ENCODE measurements at places on chromosomes 1 and 21.

DNA sequence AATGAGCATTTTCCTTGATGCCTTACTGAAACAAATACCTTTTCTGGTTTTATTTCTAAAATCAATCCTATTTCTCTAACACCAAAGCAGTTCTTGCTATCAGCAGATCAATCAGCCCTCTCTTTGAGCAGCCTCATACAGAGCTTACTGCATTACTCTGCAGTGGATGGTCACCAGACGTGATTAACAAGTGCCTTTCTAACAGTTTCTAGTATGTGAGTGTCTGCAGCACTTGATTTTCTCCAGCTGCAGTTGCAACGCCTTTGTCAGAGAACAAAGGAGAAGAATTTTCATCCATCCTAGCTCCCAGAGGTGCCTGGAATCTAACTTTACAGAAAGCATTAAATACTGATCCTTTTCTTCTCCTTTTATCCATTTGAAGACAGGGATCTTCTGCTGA, 177.3 kb upstream of the SGIP1 start:
- no peak for DNase-seq

DNA sequence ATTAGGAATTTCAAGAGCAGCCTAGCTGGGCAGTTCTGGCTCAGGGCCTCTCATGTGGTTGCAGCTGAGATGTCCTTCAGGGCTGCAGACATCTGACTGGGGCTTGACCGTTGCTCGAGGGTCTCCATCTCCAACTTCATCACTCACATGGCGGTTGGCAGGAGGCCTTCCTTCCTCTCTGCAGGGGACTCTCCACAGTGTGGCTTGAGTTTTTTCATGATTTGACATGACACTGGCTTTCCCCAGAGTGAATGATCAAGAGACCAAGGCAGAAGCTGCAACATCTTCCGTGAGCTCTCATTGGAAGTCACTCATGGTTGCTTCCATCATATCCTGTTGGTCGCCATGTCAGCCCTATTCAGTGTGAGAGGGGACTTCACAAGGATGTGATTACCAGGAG, 74.6 kb downstream of the RUNX3 start:
- DNase-seq = no peak

GRCh38 chr1:22652881-22653316, at the start of gene C1QB:
TSS of gene C1QB (plus strand) at chr1:22653236. CDS start at chr1:22659463, 6,227 bp downstream.
- DNase-seq = no peak

- DNase-seq = no peak
Measured at GRCh38 chr1:203506858-203507626, 13.1 kb downstream of the OPTC start.

DNA sequence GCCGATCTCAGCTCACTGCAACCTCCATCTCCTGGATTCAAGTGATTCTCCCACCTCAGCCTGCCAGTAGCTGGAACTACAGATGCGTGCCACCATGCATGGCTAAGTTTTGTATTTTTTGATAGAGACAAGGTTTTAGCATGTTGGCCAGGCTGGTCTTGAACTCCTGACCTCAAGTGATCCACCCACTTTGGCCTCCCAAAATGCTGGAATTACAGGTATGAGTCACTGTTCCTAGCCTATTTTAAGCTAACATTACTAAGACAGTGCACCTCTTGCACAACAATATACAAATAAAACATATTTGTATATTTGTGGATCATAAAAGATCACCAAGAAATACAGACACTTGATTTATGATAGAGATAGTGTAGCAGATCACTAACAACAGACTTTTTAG, 139.1 kb downstream of the DUSP10 start:
- DNase-seq = no peak

DNA sequence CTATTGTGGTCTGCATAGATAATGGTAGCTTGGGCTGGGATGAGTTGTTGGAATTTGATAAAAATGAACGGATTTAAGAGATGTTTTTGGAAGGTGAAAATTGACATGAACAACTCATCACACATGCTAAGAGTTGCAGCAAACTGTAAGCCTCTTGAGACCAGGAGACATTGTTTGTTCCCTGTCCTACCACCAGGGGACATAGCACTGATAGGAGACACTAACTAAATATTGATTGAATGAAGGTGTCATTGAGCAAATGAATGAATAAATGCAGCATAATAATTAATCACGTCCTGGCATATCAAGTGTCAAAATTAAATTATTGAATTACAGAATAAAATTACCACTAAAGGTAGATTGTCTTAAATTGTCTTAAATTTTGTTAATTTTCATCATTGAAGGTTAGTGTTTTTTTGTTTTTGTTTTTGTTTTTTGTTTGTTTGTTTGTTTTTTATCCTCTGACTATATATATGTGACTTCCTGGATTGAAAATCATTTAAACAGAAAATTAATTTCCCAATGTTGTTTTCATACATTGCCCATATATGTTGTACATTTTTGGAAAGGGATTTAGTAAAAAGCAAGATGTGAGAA, 285.3 kb upstream of the C1orf105 start:
- DNase-seq = no peak

- no peak for DNase-seq
Measured at GRCh38 chr1:65691152-65691900, 101.4 kb upstream of the PDE4B start.

DNA sequence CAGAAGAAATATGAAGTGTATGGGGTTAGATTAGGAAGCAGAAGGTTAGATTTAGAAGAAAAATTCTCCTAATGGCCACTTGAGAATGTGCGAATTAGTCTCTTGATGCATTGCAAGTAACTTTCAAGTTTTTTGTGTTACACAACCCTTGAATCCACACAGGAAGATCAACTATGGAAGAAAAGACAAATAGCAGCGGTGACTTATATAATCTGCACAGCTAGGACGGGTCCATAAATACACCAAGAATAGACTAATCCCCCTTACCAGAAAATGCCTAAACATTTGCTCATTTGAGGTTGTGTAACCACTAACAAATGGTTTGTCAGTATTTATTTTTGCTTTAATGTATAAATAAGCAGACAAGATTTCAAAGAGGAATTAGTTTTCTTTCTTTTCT, 182.6 kb downstream of the TGFB2 start:
- DNase-seq = no peak

DNA sequence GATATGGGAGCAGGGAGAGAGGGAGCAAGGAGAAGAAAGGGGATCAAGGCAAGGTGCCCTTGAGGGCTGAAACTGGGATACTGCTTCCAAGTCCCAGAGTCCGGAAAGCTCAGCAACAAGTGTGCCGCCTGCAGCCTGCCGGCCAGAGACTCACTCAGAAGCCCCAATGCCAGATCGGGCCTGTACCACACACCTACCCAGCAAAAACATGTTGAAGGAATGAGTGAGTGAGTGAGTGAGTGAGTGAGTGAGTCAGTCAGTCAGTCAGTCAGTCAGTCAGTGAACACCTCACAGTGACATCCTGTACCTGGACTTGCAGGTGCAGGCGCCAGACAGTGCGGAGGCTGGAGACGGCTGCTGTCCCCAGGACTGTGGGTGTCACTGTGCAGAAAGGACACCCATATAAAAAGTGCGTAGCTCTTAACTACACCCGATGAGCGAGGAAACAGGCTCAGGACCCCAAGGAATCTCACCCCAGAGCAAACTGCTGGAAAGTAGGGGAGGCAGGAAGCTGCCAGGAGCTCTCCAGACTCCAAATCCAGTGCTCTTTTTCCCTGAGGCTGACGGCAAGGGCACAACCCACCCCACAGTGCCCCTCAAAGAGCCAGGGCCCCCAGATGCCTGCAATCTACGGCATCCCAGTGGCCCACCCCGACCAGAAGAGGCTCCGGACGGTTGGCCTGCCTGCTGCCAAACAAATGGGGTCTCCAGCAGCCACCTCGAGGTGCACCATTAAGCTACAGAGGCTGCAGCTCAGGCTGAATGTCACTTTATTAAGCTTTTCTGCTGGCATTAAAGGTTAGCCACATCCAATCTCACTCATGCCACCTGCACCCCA, 261.7 kb downstream of the NPHP4 start:
- DNase-seq = no peak

- DNase-seq = no peak
Measured at GRCh38 chr1:178172939-178173338, 79.0 kb downstream of the RASAL2 start.

DNA sequence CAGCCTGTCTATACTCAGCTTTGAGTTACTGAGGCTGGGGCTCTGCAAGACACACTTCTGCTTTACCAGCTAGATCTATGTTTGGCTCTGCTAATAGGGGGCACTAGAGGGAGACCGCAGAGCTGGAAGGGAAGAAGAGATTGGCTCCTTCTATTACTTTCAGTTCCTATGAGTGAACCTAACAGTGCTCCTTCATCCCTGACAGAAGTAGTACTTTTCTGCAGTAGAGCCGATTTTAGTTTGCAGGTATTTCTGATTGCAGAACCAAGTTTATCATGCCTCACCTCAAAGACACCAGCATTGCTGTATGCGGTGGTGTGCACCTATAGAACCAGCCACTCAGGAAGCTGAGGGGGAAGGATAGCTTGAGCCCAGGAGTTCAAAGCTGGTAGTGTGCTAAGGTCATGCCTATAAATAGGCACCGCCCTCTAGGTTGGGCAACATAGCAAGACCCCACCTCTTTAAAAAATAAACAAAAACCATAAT, 5.7 kb upstream of the ZDHHC18 start:
- DNase-seq = no peak

DNA sequence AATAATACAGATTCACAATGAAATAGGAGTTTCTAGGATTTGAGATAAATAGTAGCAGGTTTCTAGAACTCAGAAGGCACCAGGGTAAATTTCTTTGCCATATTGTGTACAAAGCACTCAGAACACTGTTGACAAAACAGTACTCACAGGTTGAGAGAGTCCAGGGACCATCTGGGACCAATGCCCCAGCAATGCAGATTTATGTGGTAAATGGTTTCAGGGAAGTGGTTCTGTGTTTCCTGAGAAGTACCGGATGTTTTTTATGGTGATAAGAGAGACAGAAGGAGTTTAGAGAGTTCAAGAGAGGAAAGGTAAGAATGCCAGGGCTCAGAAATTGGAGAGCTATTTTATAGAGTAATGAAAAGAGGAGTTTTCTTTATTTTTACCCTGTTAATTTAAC, 29.6 kb upstream of the DIPK1A start:
- DNase-seq = no peak

- DNase-seq = peak; percentile 52
Measured at GRCh38 chr1:23838401-23838866, 13.2 kb upstream of the HMGCL start.

DNA sequence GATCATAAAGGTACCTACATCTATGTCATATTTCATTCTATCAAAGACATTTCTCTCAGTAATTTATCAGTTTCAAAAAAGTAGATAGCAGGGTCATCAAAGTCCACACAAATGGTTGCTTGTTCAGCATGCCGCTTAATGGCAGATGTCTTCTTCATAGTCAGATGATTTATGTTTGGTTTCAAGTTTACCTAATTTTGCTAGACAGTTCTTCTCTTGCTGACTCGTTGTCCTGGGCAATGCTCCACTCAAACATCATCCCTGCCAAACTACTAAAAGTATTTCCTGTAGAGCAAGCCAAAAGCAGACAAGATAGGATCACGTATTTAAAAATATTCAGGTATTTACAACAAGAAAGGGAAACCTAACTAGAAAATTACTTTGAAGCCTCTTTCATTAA, 13.6 kb downstream of the NUP210L start:
- DNase-seq = no peak

DNA sequence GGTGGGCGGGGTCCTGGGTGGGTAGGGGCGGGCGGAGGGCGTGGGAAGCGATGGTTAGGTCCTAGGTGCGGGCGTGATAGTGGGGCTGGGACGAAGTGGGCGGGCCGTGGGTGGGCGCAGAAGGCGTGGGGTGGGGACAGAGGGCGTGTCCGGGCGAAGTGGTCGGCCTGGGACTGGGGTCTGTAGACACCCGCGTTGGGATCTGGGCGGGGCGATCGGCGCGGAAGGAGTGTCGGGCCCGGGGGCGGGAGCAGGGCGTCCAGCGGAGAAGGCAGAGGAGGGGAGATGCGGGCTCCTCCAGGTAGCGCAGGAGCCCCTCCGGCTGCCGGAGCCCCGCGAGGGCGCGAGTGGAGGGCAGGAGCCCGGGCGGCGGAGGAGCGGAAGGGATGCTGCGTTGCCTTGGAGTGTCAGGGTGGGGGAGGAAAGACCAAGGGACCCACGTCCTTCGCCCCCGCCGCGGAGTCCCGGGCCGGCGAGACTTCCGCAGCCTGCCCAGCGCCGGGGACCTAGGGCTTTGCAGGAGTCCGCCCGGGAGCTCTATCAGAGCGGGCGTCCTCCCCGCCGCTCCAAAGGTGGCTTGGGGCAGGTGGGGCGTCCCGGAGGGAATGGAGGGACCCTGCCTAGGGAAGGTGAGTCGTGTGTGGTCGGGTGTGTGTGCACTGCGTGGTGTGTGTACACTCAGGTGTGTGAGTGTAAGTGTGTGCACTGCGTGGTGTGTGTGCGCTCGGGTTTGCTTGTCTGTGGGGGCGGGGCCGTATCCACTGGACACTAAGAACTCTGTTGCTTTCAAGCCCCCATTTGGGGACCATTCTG, 27.0 kb upstream of the PRSS38 start:
- DNase-seq = no peak

- peak; percentile 65 for DNase-seq
Measured at GRCh38 chr21:37564341-37564923, 197.9 kb downstream of the DYRK1A start.

GRCh38 chr1:93800856-93801255, 78.2 kb downstream of the DNTTIP2 start:
- no peak for DNase-seq

GRCh38 chr1:169427081-169427641, at the start of gene CCDC181:
TSS of gene CCDC181 (minus strand) at chr1:169427474. CDS start at chr1:169424927, 2,547 bp downstream.
- peak; percentile 14 for DNase-seq

Measured in activated CD4-positive, CD25-positive, alpha-beta regulatory T cell (primary cell).